Effector memory CD4-positive, alpha-beta T cell (primary cell): ENCODE measurements at places on chromosomes 16 and 17.

DNA sequence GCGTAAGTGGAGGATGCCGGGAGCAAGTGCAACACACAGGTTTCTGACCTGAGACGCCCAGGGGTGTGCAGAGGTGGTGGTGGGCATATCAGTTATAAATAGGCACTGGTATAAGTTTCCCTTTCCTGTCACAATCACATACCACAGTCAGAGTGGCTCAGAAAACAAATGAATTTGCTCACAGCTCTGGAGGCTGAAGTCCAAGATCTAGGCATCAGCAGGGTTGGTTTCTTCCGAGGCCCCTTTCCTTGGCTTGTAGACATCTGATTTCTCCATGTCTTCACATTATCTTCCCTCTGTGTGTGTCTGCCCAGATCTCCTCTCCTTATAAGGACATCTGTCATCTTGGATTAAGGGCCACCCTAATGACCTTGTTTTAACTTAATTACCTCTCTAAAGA, 250.5 kb upstream of the TNRC6C start:
- H3K36me3 ChIP-seq, result no peaks in the 10 kb centered on the region
- H3K27ac ChIP-seq, result no peak overlapping the region
- no peak for DNase-seq
- H3K4me1 ChIP-seq, result no peaks in the 10 kb centered on the region
- no peak overlapping the region for H3K4me3 ChIP-seq

DNA sequence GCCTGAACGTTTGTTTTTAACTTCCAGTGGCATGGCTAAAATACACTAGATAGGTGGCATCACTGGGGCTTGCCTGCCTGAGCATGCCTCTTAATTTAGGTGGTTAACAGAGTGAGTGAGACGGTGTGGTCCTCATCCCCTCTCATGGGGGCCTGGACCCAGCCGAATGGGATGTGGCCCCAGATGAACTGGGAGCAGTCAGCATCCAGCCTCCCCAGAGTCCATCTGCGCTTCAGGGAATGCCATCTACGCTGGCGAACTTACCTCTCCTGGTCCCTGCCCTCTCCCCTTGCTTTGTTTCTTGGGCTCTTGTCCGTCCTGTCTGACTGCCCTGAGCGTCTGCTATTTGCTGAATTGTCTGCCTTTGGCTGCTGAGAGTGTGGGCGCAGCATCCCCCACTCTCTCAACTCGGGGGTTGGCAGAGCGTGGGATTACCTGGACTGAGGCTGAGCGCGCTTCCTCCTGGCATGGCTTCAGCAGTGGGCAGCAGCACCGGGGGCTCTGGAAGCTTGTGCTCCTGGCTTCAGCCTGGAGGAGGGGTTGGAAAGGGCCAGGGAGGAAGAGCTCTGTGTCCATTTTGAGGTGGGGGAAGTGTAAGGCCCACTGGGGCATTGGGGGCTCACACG, 2.1 kb downstream of the RAB40C start:
- DNase-seq, result no peak
- H3K27ac ChIP-seq, result no peak overlapping the region
- H3K27me3 ChIP-seq, result no peaks in the 10 kb centered on the region
- H3K4me1 ChIP-seq, result peaks cover 19% of the 10 kb centered on the region
- H3K36me3 ChIP-seq, result no peaks in the 10 kb centered on the region

GRCh38 chr17:56779898-56780777, 53.6 kb downstream of the C17orf67 start:
- H3K4me1 ChIP-seq, result peaks cover 7% of the 10 kb centered on the region
- H3K27ac ChIP-seq, result peak overlapping the region; percentile 43
- no peaks in the 10 kb centered on the region for H3K36me3 ChIP-seq
- peak overlapping the region; percentile 55 for H3K4me3 ChIP-seq
- peak; percentile 70 for DNase-seq

- no peak overlapping the region for H3K27ac ChIP-seq
- H3K4me1 ChIP-seq, result no peaks in the 10 kb centered on the region
- H3K36me3 ChIP-seq, result no peaks in the 10 kb centered on the region
- H3K4me3 ChIP-seq, result no peak overlapping the region
These were observed 33.7 kb downstream of the TRIM25 start for GRCh38 chr17:56880133-56880532.

- DNase-seq, result no peak
- no peak overlapping the region for H3K4me3 ChIP-seq
- no peaks in the 10 kb centered on the region for H3K27me3 ChIP-seq
- no peaks in the 10 kb centered on the region for H3K36me3 ChIP-seq
- H3K27ac ChIP-seq, result no peak overlapping the region
- H3K4me1 ChIP-seq, result no peaks in the 10 kb centered on the region
These were observed 3.0 kb upstream of the ADAMTS18 start for GRCh38 chr16:77437859-77438258.

DNA sequence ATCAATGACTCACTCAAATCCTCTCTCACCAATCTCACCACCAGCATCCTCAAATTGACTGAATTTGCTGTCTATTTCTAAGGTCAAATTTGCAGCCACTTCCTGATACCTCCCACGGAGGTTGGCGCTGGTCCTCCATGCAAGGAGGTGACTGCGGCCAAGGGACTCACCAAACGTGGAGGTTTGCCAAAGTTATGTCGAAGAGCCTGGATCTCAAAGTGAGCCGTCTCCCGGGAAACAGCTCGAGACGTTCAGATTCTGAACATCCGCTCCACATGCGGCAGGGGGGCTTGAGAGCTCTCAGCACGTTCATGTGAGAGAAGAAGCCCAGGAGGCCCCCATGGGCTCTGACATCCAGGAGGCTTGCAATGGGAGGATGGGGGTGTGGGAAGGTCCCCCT, 22.6 kb downstream of the LGALS3BP start:
- no peak overlapping the region for H3K27ac ChIP-seq
- H3K4me3 ChIP-seq, result no peak overlapping the region
- H3K36me3 ChIP-seq, result no peaks in the 10 kb centered on the region
- no peak for DNase-seq
- no peaks in the 10 kb centered on the region for H3K4me1 ChIP-seq

GRCh38 chr17:75878174-75878998, at the start of gene TRIM47:
TRIM47 (minus strand) TSS chr17:75878581; CDS start chr17:75878548, 33 bp downstream.
- peaks cover 9% of the 10 kb centered on the region for H3K36me3 ChIP-seq
- H3K27ac ChIP-seq, result peak within 1 kb of the TSS; percentile 74
- DNase-seq, result no peak
- no peaks in the 10 kb centered on the region for H3K27me3 ChIP-seq

DNA sequence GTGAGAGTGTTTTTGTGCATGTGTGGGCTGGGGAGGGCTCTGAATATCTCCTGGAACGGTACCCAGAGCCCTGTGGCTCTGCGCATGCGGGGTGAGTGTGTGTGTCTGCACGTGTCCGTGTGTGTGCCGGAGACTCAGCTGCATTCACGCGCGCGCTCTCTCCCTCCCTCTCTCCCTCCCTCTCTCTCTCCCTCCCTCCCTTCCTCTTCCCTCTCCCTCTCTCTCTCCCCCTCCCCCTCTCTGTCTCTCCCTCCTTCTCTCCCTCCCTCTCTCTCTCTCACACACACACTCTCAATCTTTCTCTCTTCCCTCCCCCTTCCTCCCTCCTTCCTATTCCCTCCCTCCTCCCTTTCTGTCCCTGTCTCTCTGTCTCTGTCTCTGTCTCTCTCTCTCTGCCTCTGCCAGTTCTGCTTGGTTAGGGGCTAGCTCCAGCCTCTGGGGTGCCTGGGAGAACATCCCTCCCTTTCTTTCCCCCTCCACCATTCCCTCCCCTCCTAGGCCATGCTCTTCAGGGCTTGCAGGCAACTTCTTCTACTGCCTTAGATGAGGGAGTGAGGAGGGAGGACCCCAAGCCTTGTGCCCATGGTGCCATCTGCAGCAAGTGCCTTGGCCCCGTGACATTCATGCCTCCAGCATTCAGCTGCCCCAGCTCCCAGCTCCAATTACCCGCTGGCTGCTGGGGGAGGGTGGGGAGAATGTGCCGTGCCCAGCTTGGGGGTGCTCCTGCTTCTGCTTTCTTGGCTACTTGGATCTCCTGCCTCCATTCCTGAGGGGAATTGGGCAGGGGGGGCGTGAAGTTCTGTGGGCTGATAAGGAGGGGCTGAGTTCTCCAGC, 6.4 kb downstream of the THRA start:
- H3K27ac ChIP-seq, result peak overlapping the region; percentile 61
- no peaks in the 10 kb centered on the region for H3K27me3 ChIP-seq

DNA sequence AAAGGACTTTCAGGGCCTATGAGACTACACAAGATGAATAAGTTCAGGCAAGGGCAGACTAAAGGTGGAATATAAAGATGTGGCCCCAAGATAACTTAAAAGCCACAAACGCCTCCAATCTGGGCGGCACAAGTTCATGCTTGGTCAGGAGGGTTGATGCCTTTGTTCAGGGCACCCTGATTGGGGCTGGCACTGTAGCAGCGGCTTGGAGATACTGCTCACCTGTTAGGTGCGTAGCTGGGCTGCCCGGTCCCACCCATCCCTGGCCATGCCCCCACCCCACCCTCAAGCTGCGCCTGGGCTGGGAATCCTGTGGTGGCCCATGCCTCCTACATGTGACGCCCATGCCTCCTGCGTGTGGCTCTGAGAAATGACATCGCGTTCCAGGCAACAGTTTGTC, 12.5 kb upstream of the SLC13A2 start:
- no peaks in the 10 kb centered on the region for H3K36me3 ChIP-seq
- H3K27me3 ChIP-seq, result no peaks in the 10 kb centered on the region
- no peak overlapping the region for H3K4me3 ChIP-seq
- no peak for DNase-seq
- no peaks in the 10 kb centered on the region for H3K4me1 ChIP-seq
